ENCODE measurements at places on chromosomes 5 and 9.

- no peak for DNase-seq
These were observed 17.4 kb downstream of the AMBP start for GRCh38 chr9:114060711-114061110.

GRCh38 chr9:32965999-32966722, 35.3 kb downstream of the APTX start:
- no peak for DNase-seq

DNA sequence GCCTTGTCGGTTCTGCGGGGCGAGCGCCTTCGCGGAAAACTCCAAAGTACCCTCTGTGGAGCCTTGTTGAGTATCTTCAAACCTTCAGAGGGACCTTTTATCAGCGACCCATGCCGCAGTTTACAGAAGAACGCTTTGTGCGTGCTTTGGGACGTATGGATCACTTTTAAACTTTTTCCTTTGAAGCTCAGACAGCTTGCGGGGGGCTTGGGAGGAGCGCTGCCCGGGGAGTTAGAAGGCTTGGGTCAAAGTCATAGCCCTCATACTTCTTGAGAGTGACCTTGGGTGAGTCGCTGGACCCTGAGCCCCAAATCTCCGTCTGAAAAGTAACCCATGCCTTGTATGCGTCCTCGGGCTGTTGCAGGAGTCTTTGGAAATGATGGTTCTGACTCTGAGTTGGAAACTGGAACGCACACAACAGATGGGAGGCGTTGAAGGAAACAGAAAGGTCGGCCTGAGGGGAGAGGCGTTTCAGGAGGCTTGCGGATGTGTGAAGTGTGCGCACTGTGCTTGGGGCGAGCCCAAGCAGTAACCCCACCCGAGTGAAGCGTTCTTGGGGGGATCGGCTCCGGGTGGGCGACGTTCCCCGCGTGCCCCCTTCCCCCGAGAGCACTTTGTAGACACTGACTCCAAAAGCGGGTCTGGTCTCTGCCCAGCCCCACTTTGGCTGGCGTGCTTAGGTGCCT, 661 bp upstream of the SLC25A51 start:
- no peak for DNase-seq

- no peak for DNase-seq
These were observed 172.7 kb downstream of the CHSY3 start for GRCh38 chr5:130077007-130077406.

GRCh38 chr9:34403554-34404380, 27.1 kb upstream of the MYORG start:
- peak; percentile 84 for DNase-seq

DNA sequence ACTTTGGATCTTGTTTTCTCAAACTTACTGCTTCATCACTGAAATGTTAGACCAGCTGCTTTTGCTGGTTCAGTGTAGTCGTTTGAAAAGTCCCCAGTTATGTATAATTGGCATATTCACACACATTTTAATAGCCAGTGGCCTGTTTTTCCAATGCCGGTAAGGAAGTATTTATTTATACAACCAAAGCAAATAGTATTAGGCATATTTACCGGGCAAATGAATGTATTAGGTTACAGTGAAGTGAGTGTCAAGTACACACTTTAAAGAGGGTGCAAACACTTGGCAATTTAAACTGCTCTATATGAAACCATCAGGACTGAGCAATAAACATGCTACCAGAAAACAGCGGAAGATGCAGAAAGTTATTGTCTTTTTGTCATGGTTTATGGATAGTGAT, 242.9 kb downstream of the MCTP1 start:
- DNase-seq: no peak

- no peak for DNase-seq
These were observed 35.6 kb upstream of the HAND1 start for GRCh38 chr5:154513669-154514084.

- no peak for DNase-seq
These were observed 561.1 kb downstream of the PDE4D start for GRCh38 chr5:59332236-59332973.

GRCh38 chr5:140391732-140392131, 9.9 kb upstream of the ANKHD1 start:
- no peak for DNase-seq

- DNase-seq: no peak
These were observed 9.9 kb downstream of the POLR3G start for GRCh38 chr5:90484540-90484939.

GRCh38 chr5:112109331-112110007, 309.6 kb downstream of the EPB41L4A start:
- no peak for DNase-seq
